Mesenchymal stem cell (in vitro differentiated cells and primary cell): ENCODE measurements at places on chromosomes 4 and X.
A peak's percentile ranks its signal among the peaks of the same experiment; 100 is the strongest.

- DNase-seq, result no peak
Observed at GRCh38 chr4:14338585-14339265, 663.6 kb upstream of the CPEB2 start.

GRCh38 chrX:15310117-15310516 lies 5.3 kb downstream of the ASB11 start:
- DNase-seq, result peak; percentile 54

DNA sequence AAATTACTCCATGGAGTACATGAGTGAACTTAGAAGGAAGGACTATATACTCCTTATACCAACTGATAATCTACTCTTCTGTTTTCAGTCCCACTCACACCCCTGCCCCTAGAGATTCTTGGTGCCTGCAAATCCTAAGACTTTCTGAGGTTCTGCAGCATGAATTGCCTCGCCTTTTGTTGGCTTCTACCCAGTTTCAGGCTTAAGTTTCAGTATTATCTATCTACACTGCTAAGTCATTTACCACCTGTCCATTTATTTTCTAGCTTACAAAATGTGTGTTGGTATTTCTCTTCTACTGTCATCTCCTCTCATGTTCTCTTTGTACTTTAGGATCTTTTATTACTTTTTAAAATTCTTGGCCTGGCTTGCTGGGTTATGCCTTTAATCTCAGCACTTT lies 94.4 kb upstream of the AMOT start:
- DNase-seq, result no peak

- no peak for DNase-seq
Observed at GRCh38 chrX:9730752-9731151, 34.9 kb downstream of the GPR143 start.

DNA sequence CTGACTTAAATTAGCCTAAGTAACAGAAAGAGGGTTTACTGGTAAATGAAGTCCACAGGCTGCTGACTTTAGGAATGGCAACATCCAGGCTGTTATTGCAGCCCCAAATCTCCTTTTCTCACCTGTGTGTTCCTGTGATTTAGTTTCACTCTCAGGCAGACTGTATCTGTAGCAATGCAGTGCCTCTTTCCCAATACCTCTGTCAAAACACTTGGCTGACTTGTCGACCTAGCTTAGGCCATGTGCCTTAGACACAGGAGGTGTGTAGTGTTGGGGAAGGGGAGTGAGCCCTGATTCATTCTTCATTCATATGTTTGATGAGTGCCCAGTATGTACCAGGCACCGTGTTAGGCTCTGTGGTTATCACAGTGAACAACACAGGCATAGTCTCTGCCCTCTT lies 46.9 kb downstream of the JADE3 start:
- DNase-seq, result no peak

- DNase-seq, result no peak
Observed at GRCh38 chr4:82145850-82146249, 227.9 kb downstream of the HNRNPD start.

DNA sequence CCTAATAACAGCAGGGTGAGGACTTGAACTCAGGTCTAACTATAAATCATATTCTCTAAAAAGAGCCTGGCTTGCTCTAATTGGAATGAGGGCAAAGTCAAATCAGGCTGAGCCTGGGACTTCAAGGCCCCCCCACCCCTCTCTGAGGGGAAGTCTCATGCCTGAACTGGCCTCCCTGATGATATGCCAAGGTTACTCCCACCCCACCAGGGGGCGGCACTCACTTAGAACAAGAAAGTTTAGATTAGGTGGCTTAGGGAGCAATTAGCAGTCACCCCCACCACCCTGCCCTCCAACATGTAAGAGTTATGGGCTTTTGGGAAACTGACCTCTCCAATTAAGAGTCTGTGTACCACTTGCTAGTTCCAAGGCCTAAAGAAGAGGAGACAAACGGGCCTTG lies 2.7 kb downstream of the FOXO4 start:
- peak; percentile 63 for DNase-seq

- DNase-seq, result no peak
Observed at GRCh38 chr4:165006456-165006855, 25.3 kb upstream of the TRIM60 start.

DNA sequence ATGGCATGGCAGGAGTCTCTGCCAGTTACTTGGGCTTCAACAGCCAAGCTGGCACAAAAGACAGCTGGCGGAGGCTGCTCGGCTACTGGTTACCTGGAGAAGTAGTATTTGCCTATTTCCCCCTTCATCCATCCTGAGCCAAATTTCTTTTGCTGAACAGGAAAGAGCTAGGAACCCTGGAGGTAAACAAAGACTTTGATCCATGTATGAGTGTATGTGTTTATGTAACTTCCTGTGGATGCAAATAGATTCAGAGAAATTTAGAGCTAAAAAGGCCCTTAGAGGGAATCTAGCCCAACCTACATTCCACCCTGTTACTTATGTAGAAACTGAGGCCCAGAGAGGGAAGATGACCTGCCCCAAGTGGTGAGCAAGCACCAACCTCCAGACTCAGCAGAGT lies 11.2 kb downstream of the AWAT2 start:
- DNase-seq, result no peak

DNA sequence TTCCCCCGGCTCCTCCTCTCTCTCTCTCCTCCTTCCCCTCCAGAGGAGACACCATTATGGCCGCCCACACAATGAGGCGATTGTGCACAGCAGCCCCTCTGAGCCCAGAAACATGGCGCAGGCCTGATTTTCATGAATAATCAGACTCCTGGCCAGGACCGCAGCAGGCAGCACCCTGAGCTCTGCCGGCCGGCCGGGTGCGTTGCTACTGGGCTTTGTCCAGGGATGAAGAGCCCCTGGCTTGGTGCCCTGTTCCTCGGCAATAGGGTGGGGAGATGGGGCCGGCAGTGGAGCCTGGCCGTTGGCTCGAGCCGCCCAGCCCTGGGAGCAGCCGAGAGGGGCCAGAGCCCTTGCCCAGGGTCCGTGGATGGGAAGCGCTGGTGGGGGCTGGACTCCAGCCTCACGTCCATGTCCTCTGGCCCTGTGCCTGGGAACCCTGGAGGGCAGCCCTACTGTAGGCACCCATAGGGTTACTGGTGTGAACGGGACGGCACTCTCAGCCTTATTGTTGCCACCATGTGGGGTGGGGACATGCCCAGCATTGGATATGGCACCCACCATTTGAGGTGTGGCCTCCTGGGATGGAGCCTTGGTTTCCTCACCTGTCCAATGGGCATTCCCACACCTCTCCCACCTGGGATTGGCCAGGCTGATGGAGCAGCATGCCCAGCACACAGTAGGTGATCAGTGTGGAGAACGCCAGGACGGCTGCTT lies 103.0 kb downstream of the SORCS2 start:
- no peak for DNase-seq

DNA sequence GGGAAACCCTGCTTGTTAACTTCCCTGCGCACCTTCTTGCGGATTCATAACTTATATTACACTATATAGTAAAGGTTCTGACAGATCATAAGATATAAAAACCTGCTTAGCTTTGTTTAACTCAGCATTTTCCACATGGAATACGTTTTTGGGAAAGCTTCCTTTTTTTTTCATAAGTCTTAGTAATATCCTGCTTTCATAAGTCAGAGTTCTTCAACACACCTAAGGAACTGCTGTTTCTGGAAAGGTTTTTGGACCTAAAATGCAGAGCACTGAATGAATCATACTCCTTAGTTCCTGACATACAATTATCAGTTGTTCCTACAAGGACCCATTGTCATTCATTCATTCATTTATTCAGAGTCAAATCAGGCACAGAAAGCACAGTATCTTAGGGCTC lies 32.3 kb upstream of the OCIAD2 start:
- no peak for DNase-seq

GRCh38 chrX:26722666-26723428 lies 506.9 kb downstream of the MAGEB5 start:
- DNase-seq, result no peak

DNA sequence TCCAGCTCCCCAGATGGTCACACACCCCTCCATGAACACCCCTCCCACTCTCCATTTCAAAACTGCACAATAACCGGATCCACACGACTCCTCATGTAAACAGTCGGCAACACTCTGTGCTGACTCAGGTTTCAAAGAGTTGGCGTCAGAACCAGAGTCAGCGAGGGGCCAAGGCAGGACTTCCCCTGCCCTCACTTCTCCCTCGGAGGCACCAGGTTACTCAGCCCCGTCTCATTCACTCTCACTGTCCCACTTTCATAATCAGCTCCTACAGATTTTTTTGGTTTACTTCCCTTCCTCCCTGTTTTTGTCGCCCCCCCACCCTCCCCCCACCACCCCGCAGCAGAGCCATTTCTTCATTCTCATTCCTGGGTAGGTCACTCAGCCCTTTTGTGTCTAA lies 2.7 kb upstream of the TIMP1 start:
- peak; percentile 91 for DNase-seq

- no peak for DNase-seq
Observed at GRCh38 chrX:19684311-19684710, 169.0 kb upstream of the MAP3K15 start.

DNA sequence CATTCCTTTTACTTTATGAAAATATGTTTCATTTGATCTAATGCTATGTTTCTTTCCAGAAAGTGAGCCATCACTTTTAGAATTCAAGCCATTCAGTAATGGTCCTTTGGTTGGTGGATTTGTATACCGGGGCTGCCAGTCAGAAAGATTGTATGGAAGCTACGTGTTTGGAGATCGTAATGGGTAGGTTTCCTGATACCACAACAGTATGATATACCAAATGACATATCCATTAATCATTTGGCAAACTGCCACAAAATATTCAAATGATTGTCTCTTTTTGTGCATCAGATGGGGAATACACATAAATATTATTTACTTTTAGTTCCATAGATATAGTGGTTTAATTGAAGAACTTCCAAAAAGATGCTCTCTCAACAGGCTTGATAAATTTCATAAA lies 68.2 kb downstream of the HHIP start:
- DNase-seq, result no peak

- DNase-seq, result no peak
Observed at GRCh38 chr4:126572264-126572663, 1060.5 kb upstream of the INTU start.

GRCh38 chr4:174586651-174587050 lies 64.4 kb upstream of the HPGD start:
- no peak for DNase-seq

- no peak for DNase-seq
Observed at GRCh38 chr4:70908993-70909556, 6.9 kb downstream of the MOB1B start.

DNA sequence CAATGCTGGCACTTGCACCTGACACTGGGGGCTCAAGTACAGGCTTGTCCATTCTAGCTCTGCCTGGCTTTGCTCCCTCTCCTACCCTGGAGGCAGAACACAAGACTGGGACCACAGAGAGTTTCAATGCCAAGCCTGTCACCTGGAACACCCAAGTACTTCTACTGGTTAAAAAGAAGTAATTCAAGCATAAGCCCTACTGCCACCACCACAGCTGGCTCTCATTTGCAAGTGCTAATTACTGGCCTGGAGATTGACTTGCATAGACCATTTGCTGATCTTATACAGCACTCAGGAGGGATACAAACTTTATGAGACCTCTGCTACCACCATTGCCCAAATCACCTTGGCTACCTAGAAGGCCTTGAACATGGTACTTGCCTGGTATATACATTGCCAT lies 1550.9 kb downstream of the C4orf33 start:
- no peak for DNase-seq

DNA sequence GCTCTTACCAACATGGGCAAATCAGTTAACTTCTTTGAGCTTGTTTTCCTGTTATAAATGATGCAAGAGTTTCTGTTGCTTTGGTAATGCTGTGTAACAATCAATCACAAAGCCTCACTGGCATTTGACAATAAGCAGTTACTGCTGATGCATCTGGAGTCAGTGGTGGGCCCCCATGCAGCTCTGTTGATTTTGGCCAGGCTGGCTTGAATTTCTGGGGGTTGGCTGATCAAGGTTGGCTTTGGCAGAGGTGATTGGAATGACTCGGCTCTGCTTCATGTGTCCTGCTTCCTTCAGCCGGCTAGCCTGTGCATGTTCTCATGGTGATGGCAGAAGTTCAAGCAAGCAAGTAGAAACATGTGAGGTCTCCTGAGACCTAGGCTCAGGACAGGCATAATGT lies 90.4 kb downstream of the PHEX start:
- DNase-seq, result peak; percentile 33

DNA sequence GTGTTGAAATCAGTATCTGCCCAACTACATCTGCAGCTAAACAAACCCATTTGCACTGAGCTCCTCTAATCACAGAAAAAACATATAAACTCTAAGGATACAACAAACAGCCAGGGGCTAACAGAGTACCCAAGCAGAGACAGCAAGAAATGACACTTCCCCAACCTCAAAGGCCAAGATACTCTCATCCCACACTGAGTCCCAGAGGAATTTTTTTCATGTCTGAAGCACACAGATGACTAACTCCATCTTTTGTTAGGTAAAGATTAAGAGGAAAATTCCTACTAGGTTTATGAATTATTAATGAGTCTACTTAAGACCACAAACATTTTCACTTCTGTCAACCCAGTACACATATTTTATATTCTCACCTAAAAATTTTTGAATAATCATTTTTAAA lies 31.6 kb downstream of the SEPSECS start:
- DNase-seq, result no peak

DNA sequence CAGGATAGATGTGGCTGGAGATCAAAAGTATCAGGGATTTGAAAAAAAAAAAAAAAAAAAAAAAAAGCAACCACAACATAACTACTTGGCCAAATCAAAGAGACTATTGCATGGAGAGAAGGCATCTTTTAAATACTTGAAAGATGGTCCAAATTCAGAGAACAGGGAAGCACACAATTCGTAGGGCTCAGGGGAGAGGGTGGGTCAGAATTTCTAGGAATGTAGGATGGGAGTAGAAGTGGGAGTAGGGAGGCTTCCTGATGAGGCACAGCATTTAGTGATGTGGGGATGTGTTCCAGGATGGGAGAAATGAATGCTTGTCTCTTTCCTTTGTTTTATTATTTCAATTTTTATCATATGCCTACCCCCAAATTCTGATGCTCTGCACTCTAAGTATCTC lies 36.3 kb downstream of the RTL3 start:
- DNase-seq, result no peak

DNA sequence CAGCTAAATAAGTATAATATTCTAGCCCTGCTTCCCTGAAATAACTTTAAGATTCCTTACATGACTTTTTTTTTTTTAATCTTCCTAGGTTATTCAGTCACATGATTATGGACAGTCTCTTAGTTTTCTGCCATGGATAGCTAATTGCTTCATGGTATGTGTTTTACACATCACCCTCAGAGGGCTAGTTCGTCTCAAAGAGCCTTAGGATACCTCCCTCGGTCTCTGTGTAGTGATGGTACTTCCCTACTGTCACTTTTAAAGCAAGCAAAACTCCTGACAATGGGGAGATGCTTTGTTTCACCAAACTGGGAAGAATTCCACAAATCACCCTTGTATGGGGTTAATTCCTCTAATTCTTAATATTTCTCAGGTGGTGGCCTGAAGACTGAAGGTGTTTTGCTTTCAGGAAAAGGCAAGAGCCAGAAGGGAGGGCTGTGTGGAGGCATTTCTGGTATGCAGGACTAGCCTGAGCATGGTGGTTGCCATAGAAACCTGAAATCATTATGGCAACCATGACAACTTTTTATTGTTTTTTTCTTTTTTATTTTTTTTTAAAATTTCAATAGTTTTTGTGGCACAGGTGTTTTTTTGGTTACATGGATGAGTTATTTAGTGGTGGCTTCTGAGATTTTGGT lies 70.4 kb downstream of the BEX3 start:
- DNase-seq, result no peak
